Activated CD4-positive, alpha-beta T cell treated with anti-CD3 and anti-CD28 coated beads for 24 hours (primary cell): ENCODE measurements at places on chromosomes 12 and 14.

- DNase-seq, result no peak
Measured at GRCh38 chr12:127041985-127042625, 1224.9 kb upstream of the TMEM132C start.

DNA sequence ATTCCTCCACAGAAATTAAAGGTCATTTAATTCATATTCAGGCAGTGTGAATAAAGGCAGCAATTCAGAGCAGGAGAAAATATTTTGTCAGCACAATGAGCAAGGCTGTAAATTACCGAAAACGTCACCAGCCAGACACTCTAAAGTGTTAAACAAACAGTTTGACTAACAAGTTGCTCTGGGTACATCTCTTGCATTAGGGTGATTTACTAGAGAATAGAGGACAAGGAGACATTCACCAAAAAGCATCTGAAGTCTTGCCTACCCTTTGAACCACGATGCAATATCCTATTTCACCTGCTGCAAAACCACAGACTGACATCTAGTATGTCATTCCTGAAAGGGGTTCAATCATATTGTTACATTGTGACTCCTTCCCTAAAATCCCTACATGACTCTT lies 27.1 kb upstream of the GPHB5 start:
- no peak for DNase-seq

DNA sequence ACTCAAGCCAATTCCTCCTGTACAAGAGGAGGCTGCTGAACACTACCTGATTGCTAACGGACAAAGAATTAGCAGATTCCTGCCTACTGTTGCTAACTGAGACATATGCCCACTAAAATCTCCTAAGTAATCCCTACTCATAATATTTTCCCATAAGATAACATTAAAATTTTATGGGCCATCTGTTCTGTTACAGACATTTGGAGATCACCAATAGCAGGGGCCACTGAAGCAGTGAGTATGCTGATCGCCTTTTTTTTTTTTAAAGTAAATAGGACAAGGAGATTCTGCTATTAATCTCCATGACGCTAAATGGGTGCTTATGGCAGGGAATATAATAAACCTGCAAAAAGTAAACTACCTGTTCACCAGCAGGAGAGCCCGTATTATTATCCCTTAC lies 292.9 kb downstream of the MED13L start:
- DNase-seq, result no peak

DNA sequence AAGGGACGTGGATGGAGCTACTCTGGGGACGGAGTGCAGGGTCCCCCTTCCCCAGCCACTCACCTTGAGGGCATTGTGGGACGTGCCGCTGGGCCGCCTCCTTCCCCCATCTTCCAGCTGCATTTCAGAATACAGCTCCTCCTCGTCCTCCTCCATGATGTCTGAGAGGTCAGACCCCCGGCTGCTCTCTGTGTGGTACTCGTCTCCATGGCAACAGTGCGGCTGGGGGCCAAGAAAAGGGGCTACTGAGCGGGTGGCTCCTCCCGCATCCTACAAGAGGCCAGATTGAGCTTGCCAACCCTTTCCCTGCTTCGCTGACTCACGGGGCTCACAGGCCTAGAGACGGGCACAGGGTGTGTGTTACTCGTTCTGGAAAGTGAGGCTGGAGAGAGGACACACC lies 90.4 kb downstream of the PIWIL1 start:
- DNase-seq, result no peak

DNA sequence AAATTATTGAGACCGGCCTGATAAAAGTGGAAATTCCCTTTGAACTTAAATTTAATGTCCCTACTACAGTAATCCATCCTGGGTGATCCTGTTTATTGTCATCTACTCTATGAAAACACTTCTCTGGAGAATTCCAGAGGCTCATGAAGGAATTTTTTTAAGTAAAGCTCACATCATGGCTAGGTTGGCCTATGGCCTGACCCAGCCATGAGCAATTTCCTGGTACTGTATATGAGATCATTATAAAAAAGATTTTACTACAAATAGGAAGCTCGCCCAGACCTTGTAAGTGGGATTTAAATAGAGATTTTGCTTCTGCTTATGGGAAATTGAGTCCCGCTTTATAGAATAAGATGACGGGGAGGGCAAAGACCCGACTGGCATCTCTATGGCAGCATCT lies 215.5 kb downstream of the DPF3 start:
- DNase-seq, result no peak

- no peak for DNase-seq
Measured at GRCh38 chr12:27754795-27755194, 25.2 kb upstream of the KLHL42 start.

- DNase-seq, result no peak
Measured at GRCh38 chr12:99767809-99768208, 120.3 kb downstream of the GARIN6 start.

DNA sequence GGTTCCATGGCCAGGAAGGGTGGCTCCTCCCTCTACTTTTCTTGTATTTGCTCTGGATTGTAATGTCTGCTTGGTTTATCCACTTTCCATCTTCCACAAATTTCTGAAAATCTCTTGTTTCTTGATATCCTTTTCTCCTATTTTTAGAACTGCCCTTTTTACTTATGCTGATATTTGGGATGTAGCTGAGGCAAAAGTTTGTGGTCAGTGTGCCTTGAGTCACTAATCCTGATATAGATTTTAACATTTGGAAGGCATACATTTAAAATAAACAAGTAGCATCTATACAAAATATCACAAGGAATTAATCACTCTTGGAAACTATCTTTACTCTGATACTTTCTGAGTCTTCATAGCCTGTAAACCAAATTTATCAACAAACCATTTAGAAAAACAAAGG lies 11.0 kb downstream of the GRIP1 start:
- no peak for DNase-seq

DNA sequence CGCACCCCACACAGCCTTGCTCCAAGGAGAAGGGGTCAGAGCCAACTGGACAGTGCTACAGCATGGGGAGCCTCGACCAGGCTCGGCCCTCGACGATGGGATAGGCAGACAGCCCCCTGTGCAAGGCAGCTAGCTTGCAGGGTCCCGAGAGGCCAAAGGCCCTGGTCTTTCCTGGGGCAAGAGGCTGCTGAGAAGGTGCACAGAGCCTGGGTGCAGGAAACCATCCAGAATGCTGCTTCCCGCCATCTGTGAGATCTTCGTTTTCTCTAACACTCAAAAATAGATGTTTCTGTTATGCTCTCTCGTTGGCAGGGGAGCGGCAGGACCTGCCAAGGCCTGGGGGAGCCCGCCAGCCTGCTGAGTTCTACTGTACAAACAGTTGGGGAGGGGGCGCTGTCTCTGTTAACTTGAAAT lies 168.0 kb upstream of the RTL1 start:
- no peak for DNase-seq

DNA sequence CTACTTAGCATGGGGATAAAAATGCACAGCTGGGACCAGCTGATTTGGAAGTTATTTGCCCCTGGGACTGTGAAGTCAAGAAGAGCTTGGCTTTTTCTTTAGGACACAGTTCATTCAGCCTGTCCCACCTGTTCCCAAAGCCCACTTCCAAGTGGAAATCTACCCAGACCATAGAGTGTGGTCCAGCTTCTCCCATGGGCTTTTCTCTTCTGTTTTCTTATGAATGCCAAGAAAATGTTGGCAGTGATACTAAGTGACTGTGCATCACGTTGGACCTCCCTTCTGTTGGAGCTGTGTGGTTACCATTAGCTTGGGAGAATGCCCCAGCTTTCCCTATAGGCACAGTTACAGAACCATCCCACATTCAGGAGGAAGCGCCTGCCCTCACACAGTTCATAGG lies 89.4 kb downstream of the NT5DC3 start:
- no peak for DNase-seq

DNA sequence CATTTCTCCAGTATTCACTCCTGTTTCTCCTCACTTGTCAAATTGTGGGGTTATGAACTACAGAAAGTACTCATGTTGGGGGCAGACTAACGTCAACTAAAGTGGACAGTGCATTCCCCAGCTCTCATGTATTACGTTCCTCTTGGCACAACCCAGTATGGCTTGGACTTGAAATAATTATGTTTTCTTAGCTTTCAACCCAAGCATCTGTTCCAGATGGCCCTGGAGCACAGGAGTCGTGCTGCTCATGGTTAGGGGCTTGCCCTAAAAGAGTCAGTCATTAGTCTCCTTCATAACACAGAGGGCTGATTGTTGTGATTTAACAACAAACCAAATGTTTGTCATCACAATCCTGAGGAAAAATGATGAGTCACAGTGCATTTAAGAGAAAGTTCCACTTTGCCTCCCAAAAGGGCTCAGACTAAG lies 154.4 kb downstream of the RPAP3 start:
- DNase-seq, result no peak

DNA sequence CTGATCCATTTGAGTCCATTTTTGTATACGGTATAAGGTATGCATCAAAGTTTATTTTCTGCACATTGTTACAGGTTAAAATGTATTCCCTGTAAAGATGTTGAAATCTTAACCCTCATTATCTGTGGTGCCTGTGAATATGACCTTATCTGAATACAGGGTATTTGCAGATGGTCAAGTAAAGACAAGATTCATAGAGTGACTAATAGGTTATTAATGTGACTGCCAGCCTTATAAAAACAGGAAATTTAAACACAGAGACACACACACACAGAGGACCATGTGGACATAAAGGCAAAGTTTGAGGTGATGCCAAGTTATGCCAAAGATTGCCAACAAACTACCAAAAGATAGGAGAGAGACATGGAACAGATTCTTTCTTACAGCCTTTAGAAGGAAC lies 347.2 kb upstream of the DCN start:
- DNase-seq, result no peak

GRCh38 chr14:50023671-50024490 lies 92.5 kb downstream of the VCPKMT start:
- DNase-seq, result no peak

DNA sequence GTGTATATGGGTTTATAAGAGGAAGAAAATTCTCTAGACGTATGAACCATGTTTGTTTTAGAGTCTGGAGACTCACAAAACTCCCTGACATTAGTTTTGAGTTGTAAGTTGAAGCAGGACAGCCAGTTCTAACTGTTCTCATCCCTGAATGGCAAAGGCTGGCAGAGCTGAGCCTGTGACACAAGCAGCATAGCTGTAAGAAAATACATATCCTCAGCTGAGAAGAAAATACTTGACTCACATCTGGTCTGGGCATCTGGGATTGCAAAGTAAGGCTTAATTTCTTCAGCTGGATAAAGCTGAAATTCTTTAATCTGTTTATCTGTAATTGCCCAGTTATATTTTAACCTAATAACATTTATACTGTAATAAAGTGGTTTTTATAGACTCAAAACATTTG lies 156.3 kb downstream of the PELI2 start:
- DNase-seq, result no peak

- no peak for DNase-seq
Measured at GRCh38 chr12:11868027-11868426, 202.7 kb upstream of the BCL2L14 start.

DNA sequence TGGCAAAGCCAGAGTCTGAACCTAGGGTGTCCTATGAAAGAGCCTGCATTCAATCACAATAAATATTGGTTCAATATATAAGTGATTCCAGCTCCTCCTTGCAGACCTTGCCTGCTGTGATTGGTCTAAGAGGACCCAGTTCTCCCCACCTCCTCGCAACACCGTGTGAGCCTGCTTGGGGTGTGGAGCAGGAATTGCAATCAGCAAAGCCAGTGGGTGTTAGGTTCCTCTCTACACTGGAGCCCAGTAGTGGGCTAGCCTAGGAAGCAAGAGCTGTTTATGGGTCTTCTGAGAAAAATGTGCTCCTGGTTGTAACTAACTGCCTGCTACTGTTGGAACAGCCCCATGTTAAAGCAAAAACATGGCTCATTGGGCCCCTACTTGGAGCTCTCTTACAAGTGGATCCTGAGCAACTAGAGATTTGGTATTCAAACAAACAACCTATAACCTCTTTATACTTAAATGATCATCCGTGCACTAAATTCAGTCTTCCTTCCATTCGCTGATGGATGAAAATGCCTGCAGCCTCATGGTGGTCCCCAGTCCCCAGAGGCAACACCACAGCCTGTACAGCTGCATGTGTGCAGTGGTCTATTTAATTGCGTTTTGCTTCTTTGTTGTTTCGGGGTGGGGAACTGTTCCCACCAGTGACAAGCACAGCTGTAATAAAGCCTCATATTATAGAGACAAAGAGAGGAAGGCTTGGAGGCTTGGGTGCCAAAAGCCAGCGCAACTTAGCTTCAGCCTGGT lies 3.7 kb upstream of the SELPLG start:
- no peak for DNase-seq

DNA sequence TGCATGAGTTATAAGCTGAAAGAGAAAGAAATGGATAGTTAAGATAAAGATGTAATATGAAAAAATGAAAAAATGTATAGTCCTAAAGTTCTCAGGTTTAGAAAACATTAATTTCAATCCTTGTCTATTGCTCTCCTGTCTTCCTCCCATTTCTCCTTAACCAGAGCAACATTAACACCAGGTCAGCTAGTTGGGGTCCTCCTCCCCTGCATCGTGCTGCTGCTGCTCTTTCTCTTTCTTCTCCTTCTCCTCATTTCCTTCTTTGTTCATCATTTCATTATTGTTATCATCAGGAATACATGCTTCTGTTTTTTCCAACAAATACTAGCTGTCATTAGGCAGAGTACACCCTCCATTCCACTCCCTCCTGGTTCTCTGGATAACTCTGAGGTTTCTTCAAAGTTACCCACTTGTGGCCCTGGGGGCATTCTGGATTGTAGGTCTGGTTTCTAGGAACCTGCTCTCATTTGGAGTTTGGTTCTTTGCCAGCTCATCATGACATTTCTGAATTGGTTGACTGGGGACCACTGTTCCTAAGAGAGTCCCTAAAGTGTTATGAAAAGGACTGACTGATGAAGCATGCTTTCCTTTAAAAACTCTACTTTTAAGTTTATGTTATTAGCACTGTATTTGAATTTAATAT lies 17.0 kb downstream of the ACSS3 start:
- DNase-seq, result no peak

GRCh38 chr12:118958520-118958919 lies 22.8 kb upstream of the SRRM4 start:
- no peak for DNase-seq

DNA sequence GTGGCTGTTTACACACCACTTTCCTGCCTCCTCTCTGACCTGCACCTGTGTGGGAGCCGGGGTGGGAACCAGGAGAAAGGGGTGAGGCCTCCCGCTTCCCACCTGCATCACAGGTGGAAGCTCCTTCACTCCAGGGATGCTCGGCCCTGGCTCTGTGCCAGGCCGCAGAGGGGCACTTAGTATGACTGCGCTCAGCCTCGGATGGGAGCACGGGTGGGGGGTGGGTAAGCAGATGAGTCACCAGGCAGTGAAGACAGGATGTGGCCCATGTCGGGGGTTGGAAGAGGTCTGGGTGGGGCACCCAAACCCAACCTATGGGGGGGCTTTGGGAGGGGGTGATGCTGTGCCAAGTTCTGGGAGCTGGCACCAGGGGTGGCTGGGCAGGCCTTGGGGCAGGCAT lies 7.4 kb upstream of the CYP46A1 start:
- no peak for DNase-seq

- no peak for DNase-seq
Measured at GRCh38 chr12:44654646-44655639, 221.2 kb downstream of the NELL2 start.

- no peak for DNase-seq
Measured at GRCh38 chr14:20427231-20428009, 8.5 kb downstream of the KLHL33 start.
